ENCODE measurements at places on chromosomes 12 and 14.
A peak's percentile ranks its signal among the peaks of the same experiment; 100 is the strongest.

- peak; percentile 56 for DNase-seq
These were observed 109.3 kb downstream of the ITPR2 start for GRCh38 chr12:26723379-26724308.

GRCh38 chr14:63499701-63500250 is 43.4 kb downstream of the PPP2R5E start:
- DNase-seq = no peak

GRCh38 chr14:43232261-43232660 is 1274.8 kb downstream of the FSCB start:
- DNase-seq = no peak

GRCh38 chr12:53060721-53061276 is 10.9 kb downstream of the TNS2 start:
- no peak for DNase-seq

GRCh38 chr14:87179936-87180335 is 813.0 kb downstream of the GALC start:
- DNase-seq = no peak

- no peak for DNase-seq
These were observed 17.4 kb downstream of the BEGAIN start for GRCh38 chr14:100569734-100570286.

- DNase-seq = no peak
These were observed 7.9 kb downstream of the TMEM253 start for GRCh38 chr14:21108791-21109190.

- DNase-seq = no peak
These were observed 28.7 kb downstream of the HSP90AA1 start for GRCh38 chr14:102058146-102058545.

GRCh38 chr12:94244165-94245133 is 96.1 kb downstream of the PLXNC1 start:
- no peak for DNase-seq

DNA sequence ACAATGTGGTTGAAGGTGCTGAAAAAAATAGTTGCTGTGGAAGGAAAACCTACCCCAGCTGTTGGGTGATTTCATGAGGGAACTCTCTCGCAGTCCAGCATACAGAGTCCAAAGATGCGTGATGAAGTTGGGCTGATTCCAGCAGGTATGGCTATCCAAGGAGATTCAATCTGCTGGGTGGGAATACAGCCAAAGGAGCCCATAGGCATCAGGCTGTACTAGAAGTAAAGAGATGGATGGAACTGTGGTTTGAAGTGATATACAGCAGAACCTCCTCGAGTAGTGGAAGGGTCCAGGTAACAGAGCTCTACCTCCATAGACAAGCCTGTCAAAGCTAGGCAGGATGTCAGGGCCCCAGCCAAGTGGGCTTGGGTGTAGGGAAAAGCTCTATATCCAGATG is 11.5 kb upstream of the TMTC2 start:
- no peak for DNase-seq

DNA sequence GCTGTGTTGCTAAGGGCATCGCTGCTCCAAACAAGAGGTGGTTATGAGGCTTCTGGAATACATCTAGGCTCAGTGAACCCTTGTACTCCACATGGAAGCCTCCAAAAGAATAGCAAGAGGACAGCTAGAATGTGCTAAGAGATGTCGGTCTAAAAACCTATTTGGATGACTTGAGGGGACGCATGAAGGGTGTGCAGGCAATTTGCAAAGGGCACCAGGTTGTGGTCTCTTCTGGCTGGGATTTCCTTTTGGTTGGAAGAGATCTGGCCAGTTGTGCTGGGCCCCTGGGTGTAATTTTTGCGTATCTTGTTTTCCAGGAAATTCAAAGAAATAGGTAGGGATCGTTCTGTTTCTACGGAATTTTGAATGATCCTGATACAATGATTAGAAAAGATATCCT is 4.2 kb downstream of the TTC9 start:
- DNase-seq = no peak

DNA sequence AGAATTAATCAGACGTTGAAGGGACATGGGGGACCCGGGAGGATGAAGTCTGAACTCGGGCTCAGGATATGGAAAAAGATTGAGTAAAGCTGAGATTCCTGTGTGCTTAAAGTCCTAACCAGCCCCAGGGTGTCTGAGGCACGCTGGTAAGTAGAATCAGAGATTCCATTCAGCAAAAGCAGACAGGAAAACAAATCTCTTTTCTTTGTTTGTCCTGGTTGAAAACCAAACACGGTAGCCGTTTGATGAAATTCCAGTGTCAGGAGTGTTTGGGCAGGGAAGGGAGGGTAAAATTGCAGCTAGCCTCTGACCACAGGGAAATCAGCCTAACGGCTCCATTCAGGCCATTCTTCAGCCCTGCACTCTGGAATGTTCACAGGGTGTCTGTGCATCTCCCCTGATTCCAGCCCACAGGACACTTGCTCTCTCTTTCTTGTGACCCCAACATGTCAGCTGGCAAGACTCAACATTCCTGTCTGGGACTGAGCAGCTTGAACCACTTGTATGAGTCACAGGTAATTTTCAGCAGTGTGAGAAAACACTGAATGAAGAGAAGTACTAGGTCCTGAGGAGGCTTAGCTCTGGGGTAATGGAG is 31.0 kb downstream of the NINJ2 start:
- DNase-seq = peak; percentile 86

- no peak for DNase-seq
These were observed 57.5 kb downstream of the KIF26A start for GRCh38 chr14:104195878-104196277.

DNA sequence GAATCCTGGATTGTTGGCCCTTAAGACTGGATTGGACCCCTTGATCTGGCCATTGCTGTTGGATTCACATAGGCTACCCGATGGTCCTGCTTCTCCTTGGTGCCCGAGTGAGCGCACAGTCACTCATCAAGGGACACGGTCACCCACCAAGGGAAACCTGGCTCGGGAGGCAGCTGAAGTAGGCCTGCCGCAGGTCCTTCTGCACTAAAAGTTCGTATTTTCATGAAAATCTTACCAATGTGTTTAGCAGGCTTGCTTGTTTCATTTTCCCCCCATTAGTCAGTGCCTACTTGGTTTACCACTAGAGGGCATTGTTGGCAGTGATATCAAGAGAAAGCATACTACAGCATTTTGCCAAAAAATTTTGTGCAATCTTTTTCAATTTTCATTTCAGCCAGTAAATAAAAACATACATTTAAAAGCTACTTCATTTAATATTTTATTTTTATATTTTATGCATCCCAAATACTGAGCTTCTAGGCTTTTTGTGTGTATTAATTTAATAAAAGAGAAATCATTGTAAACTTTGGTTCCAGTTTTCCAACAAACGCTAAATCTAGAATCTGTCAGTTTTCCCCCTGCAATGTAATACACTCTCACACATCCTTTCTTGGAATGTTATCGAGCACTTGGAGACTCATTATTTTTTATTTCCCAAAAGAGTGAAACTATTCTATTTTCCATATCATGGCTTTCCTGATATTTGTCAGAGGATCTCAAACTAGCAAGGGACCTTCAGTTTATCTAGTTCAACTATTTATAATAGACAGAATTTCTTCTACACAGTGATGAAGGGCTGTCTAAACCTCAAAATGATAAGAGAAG is 116.7 kb downstream of the LMNTD1 start:
- peak; percentile 79 for DNase-seq

DNA sequence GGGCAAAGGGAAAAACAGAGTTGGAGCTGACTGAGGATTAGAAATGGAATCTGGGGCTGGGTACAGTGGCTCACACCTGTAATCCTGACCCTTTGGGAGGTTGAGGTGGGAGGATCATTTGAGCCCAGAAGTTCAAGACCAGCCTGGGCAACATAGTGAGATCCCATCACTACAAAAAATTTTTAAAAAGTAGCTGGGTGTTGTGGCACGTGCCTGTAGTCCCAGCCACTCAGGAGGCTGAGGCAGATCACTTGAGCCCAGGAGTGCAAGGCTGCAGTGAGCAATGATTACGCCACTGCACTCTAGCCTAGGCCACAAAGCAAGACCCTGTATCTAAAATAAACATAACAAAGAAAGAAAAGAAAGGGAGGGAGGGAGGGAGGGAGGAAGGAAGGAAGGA is 14.9 kb upstream of the DCP1B start:
- no peak for DNase-seq

DNA sequence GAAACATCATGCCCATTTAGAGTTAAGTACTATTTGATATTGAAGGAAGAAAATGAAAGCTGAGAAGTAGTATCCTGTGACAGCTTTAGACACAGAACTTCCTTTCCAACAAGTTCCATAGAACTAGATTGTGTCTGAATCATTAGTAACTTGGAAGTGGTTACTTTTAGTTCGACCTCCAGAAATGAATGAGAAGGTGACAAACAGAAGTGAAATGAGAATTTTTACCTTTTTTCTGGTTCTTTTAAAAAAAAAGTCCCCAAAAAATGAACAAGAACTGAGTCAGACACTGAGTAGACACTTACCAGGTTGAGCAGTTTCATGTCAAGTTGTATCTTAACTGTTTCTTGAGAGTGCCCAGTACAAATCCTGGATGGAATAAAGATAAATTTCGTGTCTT is 3.0 kb downstream of the ATP6V0A2 start:
- DNase-seq = no peak

DNA sequence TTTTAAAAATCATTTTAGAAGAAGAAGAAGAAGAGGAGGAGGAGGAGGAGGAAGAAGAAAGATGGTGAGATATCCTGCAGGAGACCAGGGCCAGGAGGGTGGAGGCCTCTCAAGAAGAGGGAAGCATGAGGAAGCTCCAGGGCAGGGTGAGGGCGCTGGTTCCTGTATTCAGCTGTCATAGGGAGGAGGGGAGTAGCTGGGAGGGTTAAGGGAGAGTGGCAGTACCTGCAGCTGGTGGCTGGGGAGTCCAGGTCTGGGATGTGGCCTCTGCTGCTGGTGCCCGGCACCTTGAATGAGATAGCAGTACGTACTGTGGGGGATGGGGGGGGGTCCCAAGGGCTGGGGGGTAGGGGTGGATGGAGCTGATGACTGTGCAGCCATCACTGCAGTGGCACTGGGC is 9.8 kb downstream of the RBP5 start:
- no peak for DNase-seq

DNA sequence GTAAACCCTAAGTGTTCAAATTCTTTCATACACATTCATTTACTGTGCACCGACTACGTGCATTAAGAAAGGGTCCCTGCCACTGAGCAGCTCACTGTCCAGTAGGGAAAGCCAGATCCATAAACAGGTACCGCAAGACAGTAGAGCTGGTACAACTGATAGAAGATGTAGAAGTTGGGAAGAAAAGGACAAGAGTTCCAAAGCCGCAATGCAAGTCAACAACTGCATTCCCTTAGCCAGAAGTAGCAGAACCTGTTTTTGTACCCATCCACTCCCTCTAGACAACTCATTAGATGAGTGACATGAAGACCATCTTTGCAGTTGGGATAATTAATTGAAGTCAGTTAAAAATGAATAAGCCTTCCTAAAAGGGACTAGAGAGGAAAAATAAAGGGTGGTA is 1.3 kb downstream of the SENP1 start:
- no peak for DNase-seq

- DNase-seq = peak; percentile 85
These were observed 41.8 kb downstream of the R3HDM2 start for GRCh38 chr12:57389033-57389432.

GRCh38 chr12:94829552-94829951 is 173.9 kb downstream of the NDUFA12 start:
- DNase-seq = no peak

DNA sequence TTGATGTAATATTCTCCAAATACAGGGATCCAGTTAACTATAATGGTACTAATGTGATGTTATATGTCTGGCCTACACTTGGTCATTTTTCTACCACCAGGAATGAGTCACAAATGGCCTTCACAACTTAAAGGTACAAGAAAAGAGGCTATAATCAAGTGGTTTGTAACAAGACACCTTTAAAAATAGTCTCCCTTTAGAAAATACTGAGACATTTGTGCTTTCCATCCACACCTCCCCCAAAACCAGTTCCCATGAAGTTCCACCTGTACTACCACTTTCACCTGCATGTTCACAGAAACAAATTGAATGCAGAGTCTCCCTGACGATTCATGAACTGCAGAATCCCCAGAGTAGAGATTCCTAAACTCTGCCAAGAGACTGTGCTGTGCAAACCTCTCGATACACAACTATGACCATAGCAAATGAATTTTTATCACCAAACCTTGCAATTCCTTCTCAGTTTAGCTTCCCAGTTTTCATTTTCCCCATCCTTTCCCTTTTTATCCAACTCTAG is 6.0 kb downstream of the BTG1 start:
- no peak for DNase-seq

- no peak for DNase-seq
These were observed 287.3 kb downstream of the BCL11B start for GRCh38 chr14:98984719-98985041.

DNA sequence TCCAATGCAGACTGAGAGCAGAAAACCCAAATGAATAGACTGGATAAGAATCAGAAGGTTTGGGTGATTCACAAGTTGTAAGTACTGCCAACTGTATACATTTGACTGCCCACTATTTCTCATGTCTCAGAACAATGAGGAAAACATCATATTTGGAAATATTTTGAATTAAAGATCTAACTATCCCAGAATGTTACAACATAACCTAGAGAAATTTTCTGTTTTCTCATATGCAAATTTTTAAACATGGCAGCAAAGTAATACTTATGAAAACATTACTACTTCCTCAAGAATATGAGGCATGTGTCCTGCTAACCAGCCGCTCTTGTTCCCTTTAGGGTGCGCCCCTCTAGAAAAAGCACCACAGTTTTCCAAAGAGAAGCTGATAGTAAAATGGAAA is 179.9 kb downstream of the PTPRO start:
- no peak for DNase-seq

Data from fibroblast of skin of abdomen (primary cell).